ENCODE measurements at places on chromosomes 12 and 14. TPM values are rescaled to one million over a fixed set of nuclear protein-coding genes. Genes with fewer than 3 reads are reported as not detected.

SOX5 gene
- 12.2 TPM for total RNA-seq

POTEG gene
- not detected for total RNA-seq

DNA sequence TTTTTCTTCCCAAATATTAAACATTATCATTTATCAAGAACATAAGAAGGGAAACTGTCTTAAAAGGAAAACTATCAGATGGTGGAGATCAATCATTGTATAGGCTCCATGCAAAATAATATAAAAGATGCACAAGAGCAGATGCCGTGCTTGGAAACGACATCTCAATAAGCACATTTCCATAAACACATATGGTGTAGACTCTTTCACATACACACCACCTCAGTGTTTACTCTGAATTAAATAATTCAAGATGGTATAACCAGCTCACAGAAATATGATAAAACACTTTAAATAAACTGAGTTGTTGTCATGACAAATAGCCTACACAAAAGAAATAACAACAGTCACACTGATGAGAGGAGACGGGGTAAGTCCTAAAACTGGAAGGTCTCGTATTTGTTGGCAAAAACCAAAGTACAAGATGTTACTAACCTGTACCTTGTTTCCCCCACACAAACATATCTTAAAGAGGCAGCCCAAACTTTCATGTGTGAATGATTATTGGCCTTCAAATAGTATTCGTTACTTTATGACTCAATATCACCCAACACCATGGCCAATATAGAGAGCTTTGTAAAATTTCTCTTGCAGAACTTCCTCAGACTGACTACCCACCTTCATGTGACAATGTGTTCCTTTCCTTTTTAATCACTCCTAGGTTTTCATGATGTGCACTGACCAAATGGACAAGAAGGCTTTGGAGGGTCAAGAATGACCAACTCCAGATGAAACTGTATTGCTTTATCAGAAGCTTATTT lies 48.6 kb upstream of the TMPO start:
- H3K27me3 ChIP-seq: no peaks in the 10 kb centered on the region
- H3K36me3 ChIP-seq: no peaks in the 10 kb centered on the region
- H3K27ac ChIP-seq: no peak overlapping the region
- H3K4me3 ChIP-seq: no peak overlapping the region

- H3K4me3 ChIP-seq: no peak overlapping the region
- no peak overlapping the region for H3K27ac ChIP-seq
- DNase-seq: no peak
These were observed 463.6 kb downstream of the NRXN3 start for GRCh38 chr14:78633752-78634151.

DNA sequence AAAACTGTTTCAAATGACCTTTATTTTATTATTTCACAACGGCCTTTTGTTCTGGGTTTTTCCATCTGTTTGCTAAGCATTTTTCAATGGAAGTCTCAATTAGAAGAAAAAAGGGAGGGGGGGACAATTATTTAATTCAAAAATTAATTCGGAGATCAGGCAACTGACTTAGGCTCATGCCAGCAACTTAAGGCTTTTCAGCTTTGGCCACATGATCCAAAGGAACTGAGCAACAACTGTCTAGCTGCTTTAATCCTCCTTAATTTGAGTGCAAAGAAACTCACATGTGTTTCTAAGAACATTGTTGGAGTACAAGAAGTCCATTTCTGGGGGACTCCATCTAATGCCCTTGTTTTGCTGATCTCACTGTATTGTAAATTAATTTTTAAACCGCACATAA lies 188.0 kb downstream of the EXOC5 start:
- no peaks in the 10 kb centered on the region for H3K4me1 ChIP-seq
- no peaks in the 10 kb centered on the region for H3K36me3 ChIP-seq
- no peak overlapping the region for H3K27ac ChIP-seq
- no peak for DNase-seq

GRCh38 chr14:64906022-64906421 lies 8.2 kb upstream of the CHURC1 start:
- no peaks in the 10 kb centered on the region for H3K36me3 ChIP-seq
- peaks cover 5% of the 10 kb centered on the region for H3K27me3 ChIP-seq
- H3K4me3 ChIP-seq: no peak overlapping the region
- H3K27ac ChIP-seq: no peak overlapping the region

DNA sequence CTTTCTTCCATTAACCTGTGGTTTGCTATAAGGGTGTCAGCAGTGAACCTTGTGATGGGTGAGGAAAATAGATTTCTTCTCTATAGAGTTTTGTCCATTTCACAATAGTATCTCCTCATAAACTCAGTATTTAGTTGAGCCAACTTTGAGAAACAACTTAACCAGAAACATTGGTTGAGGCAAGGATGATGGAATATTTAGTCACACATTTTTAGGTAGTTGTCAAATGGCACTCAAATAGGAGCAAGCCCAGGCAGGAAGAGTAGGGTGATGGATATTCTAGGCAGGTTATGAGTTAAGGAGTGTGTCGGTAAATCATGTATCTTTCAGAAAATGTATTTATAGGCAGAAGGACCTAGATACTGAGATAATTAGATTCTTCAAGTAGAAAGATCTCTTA lies 1267.6 kb downstream of the SLC16A7 start:
- H3K4me1 ChIP-seq: no peaks in the 10 kb centered on the region
- H3K27ac ChIP-seq: no peak overlapping the region
- H3K36me3 ChIP-seq: no peaks in the 10 kb centered on the region
- H3K4me3 ChIP-seq: no peak overlapping the region

- H3K4me3 ChIP-seq: no peak overlapping the region
- H3K27ac ChIP-seq: peak overlapping the region; percentile 67
- H3K4me1 ChIP-seq: peaks cover 18% of the 10 kb centered on the region
- H3K27me3 ChIP-seq: no peaks in the 10 kb centered on the region
- H3K36me3 ChIP-seq: no peaks in the 10 kb centered on the region
These were observed 146.1 kb downstream of the KITLG start for GRCh38 chr12:88433997-88434703.

- H3K4me3 ChIP-seq: no peak overlapping the region
- no peaks in the 10 kb centered on the region for H3K27me3 ChIP-seq
- H3K27ac ChIP-seq: no peak overlapping the region
- no peak for DNase-seq
- H3K36me3 ChIP-seq: no peaks in the 10 kb centered on the region
These were observed 35.8 kb downstream of the BCAT1 start for GRCh38 chr12:24913130-24913529.

CLBA1 gene
- 8.5 TPM for total RNA-seq

UNC79 gene
- 0.20 TPM for total RNA-seq

SYNE3 gene
- total RNA-seq: 11.1 TPM

DNA sequence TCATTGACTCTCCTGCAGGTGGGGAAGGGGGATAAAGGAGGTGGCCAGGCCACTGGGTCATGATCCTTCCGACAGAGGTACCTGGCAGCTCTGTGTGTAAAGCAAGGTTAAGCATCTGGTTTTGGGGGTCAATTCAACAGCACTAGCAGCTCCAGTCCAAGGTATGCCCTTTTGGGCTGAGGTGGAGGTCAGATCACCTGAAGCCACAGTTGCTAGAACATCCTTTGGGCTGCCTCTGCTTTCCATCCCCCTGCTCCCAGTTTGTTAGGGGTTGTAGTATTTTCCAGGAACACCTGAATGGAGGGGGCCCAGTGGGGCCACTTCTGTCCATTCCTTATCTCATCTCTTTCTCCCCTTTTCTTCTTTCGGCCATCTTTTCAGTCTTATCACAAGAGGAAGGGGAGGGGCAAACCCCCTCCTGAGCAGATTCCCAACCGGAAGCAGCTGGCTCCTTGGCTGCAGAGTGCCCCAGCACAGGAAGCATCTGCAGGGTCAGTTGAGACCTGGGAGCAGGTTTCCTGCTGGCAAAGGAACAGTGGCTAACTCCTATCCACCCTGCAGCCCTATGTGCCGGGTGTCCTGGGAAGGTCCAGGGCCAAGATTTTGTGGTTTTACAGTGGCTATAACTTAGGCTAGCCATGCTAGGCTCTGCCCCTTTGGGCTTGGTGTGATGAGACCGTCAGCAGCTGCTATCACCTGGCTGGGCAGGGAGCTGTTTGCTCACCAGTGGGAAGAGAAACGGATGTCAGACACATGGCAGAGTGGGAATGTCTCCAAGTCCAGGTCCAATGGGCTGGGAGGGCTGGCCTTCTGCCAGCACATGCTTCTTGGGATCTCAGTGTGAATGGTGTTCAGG lies 40.2 kb downstream of the SH2B3 start:
- H3K36me3 ChIP-seq: no peaks in the 10 kb centered on the region
- H3K27me3 ChIP-seq: no peaks in the 10 kb centered on the region
- H3K4me1 ChIP-seq: peaks cover 96% of the 10 kb centered on the region
- DNase-seq: no peak
- H3K27ac ChIP-seq: peak overlapping the region; percentile 45

DNA sequence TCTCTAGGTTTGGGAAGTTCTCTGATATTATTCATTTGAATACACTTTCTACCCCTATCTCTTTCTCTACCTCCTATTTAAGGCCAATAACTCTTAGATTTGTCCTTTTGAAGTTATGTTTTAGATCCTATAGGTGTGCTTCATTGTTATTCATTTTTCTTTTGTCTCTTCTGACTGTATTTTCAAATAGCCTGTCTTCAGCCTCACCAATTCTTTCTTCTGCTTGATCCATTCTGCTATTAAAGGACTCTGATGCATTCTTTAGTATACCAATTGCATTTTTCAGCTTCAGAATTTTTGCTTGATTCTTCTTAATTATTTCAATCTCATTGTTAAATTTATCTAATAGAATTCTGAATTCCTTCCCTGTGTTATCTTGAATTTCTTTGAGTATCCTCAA lies 199.2 kb downstream of the CRADD start:
- no peak for DNase-seq
- H3K4me3 ChIP-seq: no peak overlapping the region
- H3K27ac ChIP-seq: no peak overlapping the region

GRCh38 chr12:2212971-2213869 lies 160.4 kb downstream of the CACNA1C start:
- no peak overlapping the region for H3K27ac ChIP-seq
- H3K27me3 ChIP-seq: no peaks in the 10 kb centered on the region
- H3K36me3 ChIP-seq: no peaks in the 10 kb centered on the region
- no peaks in the 10 kb centered on the region for H3K4me1 ChIP-seq
- no peak for DNase-seq
- H3K4me3 ChIP-seq: no peak overlapping the region

GRCh38 chr14:76810953-76811400 lies 1.7 kb downstream of the ANGEL1 start:
- H3K27me3 ChIP-seq: no peaks in the 10 kb centered on the region
- peaks cover 5% of the 10 kb centered on the region for H3K4me1 ChIP-seq
- peak overlapping the region; percentile 82 for H3K27ac ChIP-seq
- H3K4me3 ChIP-seq: peak overlapping the region; percentile 91
- H3K36me3 ChIP-seq: peaks cover 31% of the 10 kb centered on the region

DNA sequence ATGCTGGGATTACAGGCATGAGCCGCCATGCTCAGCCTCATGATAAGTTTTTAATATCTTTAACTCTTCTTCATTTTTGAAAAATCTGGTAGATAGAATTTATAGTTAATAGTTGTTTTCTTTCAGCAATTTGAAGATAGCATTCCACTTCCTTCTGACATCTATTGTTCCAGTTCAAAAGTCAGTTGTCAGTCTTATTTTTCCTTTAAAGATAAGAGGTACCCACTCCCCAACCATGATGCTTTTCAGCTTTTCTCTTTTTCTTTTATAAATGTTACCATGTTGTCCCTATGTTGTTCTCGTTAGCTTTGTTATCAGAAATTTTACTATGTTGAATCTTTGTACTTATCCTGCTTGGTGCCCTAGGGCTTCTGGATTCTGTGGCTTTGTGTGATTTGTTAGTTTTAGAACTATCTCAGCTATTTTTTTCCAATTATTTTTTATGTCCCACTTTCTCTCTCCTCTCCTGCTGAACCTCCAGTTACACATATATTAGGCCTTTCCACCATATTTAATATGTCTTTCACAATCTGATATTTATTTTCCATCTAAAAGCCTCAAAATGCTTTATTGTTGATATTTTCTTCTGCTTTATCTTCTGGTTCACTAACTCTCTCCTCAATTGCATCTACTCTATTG lies 181.6 kb upstream of the FOXN3 start:
- H3K27me3 ChIP-seq: no peaks in the 10 kb centered on the region
- no peak overlapping the region for H3K4me3 ChIP-seq
- no peaks in the 10 kb centered on the region for H3K36me3 ChIP-seq
- peaks cover 11% of the 10 kb centered on the region for H3K4me1 ChIP-seq
